ENCODE measurements at places on chromosomes 2 and 18.

GRCh38 chr2:6970551-6970950, 53.3 kb downstream of the RNF144A start:
- DNase-seq: no peak

GRCh38 chr2:1588978-1589621, 155.2 kb downstream of the PXDN start:
- DNase-seq: no peak

DNA sequence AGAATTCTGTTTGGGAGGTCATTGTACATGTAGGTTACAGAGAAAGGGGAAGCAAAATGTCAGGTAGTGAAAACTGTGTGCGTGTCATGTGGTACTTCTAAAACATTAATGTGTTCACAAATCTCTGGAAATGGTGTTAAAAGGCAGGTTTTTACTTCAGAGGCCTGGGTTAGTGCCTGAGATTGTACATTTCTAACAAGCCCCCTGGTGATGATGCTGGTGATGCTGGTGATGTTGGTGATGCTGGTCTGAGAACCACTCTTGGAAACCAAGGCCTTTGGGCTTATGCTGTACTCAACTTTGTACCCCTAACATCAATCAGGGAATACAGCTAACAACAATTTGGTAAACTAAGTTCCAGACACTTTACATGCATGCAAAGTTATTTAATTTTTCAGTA, 187.1 kb downstream of the SCG2 start:
- no peak for DNase-seq

DNA sequence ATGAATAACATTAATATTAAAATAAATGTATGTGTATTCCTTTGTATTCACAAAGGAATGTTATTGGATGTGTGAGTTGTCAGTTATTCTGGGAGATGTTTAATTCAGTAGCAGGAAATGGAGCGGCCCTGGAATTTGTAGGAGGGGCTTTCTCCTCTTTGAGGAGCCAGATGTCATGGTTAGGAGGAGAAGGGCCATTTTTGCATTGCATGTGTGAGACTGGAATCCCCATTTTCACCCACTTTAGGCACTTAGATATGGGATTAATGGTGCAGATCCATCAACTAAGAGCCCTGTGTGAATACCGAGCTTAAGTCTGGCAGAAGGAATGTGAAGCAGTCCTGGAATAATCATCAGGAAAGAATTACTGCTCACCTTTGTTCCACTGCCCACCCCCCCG, 439.2 kb downstream of the PARD3B start:
- DNase-seq: no peak

- no peak for DNase-seq
Measured at GRCh38 chr18:63192885-63193349, 126.7 kb downstream of the BCL2 start.

GRCh38 chr2:155162494-155162893, 464.0 kb downstream of the KCNJ3 start:
- no peak for DNase-seq

GRCh38 chr2:216596236-216596979, 36.8 kb upstream of the IGFBP2 start:
- DNase-seq: no peak

DNA sequence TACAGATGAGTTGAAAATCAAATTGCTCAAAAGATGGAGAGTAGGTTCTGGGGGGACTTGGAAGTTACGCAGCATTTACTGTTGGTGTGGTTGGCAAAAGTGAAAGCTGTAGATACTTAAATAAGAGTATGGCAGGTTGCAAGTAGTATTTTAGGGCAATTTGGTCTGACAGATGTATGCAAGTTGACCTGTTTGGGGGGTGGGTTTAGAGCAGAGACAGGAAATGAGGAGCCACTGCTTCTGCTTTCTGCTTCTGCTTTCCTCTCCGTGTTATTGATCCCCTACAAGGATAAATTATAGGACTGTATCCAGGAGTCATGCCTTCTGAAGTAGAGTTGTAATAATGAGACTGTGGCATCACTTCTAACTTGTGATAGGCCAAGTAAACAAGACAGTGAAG, 71.2 kb downstream of the EPAS1 start:
- DNase-seq: no peak

DNA sequence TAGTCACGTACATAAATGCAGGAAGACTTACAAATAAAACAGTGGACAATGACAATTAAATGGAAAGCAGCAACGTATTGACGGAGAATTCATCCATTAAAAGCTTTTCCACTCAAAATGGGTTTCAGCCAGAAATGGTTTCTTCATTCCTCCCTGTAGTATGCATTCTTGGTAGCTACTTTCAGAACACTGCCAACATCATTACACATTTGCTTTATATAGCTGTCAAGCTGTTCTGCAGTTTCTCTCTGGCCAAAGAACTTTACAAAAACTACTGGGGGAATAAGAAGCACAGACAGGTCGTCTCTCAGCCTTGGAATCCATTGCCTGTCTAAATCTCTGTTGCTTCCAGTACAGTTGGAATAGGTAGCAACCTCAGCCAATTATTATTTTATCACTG, 84.1 kb upstream of the NCKAP5 start:
- no peak for DNase-seq

DNA sequence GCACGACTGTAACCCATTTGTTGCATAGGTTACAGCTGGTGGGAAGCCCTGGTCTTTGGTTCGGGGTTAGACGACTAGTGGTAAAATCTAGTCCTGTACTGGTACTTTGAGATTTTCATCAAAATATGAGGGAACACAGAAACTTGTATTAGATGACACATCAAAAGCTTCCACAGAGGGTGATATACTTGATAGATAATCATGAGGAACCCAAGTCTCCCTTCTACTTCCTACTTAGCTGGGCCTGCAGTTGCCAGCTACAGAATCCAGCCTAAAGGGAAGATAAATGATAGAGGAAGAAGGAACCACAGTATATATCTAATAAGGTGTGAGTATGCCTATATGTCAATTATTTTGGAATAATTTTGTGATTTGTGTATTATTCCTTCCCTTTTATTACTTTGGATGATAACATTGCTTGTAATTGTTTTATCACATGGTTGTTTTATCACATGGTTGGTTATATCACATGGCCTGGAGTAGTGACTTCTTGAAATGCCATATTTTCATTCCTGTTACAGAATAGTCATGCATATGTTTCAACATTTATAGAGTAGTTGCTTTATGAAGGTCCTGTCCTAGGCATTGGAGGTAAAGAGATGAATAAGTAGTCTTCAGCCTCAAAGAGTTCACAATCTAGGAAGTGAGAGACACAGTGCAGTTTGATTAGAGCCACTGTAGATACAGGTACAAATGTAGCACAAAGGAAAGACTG, 2.9 kb downstream of the AGPS start:
- DNase-seq: no peak

DNA sequence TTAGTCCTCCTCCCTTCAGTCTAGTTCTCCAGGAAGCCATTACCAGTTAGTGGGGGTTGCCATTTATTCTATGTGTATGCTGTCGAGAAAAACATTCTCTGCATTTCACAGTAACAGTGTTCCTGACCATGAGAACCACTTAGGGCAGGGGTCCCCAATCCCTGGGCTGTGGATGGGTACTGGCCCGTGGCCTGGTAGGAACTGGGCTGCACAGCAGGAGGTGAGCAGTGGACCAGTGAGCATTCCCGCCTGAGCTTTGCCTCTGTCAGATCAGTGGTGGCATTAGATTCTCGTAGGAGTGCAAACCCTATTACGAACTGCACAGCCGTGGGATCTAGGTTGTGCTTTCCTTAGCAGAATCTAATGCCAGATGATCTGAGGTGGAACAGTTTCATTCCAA, 15.8 kb downstream of the ITGA4 start:
- DNase-seq: no peak

DNA sequence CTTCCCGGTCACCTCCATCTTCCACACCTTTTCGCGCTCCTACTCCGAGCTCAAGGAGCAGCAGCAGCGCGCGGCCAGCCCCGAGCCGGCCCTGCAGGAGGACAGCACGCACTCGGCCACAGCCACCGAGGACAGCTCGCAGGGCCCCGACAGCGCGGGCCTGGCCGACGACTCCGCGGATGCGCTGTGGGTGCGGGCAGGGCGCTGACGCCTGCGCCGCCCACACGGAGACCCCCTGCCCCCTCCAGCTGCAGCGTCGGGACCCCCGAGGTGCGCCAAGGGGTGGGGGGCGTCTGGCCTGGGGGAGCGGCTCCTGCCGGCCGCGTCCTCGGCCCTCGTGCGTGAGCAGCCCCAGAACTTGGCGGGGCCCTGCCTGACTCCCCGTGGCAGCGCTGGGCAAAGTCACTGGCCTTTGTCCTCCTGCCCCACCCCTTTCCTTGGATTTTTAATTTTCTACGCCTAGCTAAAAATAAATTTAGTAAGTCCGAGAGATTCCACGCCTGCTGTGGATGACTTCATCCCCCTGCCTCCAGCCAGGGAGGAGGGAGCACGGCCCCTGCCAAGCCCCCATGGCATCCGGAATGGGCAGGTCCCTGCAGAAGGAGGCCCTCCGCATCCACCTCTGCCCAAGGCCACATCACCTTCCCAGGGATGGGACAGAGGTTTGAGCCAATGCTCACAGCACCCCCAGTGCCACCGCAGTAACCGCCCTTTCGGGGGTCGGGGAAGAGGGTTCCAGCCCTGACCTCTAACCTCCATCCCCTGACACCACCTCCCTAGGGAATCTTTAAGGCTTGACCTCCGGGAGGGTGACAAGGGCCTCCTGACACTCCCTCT, 51.6 kb downstream of the SLC66A2 start:
- DNase-seq: no peak

GRCh38 chr2:58419983-58420382, 178.9 kb upstream of the FANCL start:
- DNase-seq: no peak

DNA sequence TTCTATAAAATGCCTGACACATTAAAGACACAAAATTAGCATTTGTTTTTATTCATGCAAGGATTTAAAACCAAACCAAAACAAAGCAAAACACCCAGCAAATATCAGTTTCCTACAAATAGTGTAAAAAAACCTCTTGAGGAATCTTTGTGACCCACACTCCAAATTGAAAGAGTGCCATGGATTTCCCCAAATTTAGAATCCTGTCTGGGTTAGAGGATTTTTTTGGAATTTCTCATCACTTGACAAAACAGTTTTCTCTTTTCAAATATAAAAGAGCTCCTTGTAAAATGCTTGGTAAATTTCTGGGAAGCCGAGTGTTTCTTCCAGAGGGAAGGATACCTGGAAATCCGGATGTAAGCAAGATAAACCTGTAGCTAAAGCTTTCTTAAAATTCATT, 1.7 kb upstream of the FN1 start:
- DNase-seq: no peak

- DNase-seq: peak; percentile 80
Measured at GRCh38 chr2:61538920-61539520, 864 bp upstream of the XPO1 start.

DNA sequence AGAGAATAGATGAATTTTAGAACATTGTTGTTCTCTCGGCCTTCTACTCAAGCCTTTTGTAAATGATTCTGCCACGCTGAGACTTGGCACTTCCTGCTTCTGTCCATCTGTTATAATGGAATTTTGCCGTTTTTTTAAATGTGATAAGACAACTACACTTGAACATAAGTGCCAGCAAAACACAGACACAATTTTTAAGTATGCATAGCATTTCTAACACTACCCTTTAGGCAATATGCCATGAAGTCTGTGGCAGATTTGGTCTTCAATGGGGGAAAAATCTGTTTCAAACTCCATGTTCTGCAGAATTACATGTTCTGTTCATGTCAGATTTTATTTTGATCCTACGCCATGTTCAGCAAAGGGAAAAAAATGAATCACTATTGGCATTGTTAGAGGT, 1170.7 kb upstream of the SLC39A10 start:
- DNase-seq: no peak

DNA sequence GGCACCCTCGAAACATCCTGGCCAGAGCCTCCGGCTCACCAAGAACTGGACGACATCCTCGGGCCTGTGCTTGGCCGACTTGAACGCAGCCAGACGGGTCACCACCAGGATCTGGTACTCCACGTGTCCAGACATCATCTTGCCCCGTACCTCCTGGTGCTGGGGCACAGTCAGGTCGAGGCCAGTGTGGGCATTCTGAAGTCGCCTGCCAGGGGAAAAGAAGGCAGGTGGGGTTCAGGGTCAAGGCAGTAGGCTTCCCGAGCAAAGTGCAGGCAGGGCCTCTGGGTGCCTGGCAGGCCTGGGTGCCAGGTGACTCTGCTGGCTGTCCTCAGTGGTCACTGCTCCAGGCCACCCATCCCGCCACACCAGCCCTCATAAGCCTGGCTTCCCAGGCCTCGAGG, 5.6 kb downstream of the HS1BP3 start:
- DNase-seq: no peak

GRCh38 chr2:158546412-158547144, 89.8 kb downstream of the PKP4 start:
- DNase-seq: no peak

DNA sequence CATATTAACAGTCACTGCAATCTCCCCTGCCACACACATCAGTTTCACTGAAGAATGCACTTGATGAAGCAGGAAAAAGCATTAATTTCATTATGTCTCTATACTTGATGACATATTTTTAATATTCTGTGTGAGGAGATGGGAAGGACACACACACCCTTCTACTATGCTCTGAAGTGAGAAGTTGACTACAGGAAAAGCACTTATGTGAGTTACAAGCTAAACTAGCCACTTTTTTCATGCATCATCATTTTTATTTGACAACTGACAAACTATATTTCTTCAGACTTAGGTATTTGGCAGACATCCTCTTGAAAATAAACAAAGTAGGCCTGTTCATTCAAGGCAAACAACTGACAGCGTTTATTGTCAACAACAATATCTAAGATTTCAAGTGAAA, 150.4 kb upstream of the ID2 start:
- no peak for DNase-seq

GRCh38 chr18:3450012-3450798, at the start of gene TGIF1:
Gene TGIF1, plus strand, starts transcription at chr18:3450172. Its CDS starts 318 bp downstream, at chr18:3450490.
- peak; percentile 39 for DNase-seq

DNA sequence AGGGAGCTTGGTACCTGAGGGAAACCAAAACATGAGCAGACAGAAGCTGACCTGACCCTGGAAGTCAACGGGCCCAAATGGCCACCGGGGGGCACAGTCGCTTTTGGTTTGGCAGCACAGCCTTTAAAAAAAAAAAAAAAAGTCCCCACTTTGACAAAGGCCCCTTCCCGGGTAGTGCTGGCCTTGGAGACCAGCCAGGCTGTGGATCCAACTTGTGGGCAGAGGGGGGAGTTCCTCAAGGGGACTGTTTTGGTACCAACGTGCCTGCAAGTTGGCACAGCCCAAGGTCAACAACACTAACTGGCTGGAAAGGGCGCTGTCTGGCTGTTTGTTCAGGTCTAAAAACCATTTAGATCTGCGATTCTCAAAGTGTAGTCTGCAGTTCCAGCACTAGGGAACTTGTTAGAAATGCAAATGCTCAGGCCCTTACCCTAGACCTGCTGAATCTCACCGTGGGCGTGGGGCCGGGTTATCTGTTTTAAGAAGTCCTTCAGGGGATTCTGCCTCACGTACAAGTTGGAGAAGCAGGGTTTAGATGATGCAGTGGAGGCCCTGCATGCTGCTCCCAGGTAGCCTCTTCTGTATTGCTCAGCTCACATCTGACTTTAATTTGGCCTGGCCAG, 83.0 kb downstream of the LPIN1 start:
- DNase-seq: peak; percentile 53

GRCh38 chr2:235050980-235051351, 99.1 kb downstream of the SH3BP4 start:
- peak; percentile 39 for DNase-seq

- no peak for DNase-seq
Measured at GRCh38 chr2:46471-47345, at the start of gene FAM110C. Gene FAM110C, minus strand, starts transcription at chr2:46505. Its CDS starts 120 bp downstream, at chr2:46385.

GRCh38 chr2:176491172-176491904, 222.1 kb downstream of the MTX2 start:
- DNase-seq: peak; percentile 98
